ENCODE measurements at places on chromosomes 3 and 15.

GRCh38 chr15:44029003-44029402, 166.1 kb downstream of the FRMD5 start:
- DNase-seq = no peak

DNA sequence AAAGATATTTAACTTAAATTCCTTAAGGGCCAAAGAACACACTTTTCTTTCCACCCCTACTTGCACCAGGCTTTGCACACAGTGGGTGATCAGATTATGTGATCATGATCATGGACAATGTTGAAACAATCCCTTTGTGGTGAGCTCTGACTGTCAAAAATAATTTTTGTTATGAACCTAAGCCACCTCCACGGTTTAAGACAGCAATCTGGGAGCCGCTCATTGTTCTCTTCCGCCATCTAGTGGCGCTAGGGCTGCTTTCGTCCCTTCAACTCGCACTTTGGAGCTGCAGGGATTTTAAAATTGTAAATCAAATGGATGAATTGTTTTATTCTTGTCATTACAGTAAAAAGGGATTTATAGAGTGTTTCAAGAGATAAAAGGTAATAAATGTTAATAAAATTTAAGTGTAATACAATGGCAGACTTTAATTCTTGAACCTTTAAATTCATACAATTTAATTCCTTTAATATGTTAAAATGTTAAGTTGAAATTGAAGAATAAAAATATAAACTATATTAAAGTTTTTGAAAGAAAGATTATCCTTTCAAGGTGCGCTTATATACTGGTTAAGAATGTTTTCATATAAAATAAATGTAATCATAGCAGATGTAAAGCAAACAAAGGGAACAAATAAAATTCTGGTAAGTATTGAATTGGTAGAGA, 45.3 kb upstream of the ARL6 start:
- peak; percentile 76 for DNase-seq

- DNase-seq = no peak
Measured at GRCh38 chr15:66595332-66595731, 29.5 kb upstream of the LCTL start.

DNA sequence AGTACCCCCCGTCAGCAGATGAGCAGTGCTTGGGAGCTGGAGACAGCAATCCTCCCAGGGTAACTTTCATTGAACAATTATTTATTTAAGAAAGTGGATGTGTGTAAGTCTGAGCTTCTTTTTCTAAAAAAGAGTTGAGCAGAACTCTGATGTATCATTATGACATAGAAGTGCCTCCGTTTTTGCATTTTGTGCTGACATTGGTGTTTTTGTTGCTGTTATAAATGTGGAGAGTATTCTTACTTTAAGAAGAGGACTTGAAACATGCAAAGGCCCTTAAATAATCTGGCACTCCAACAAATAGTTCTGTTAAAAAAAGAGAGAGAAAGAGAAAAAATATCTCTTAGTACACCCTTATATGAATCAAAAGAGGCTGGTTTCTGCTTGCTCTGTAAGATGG, 217.1 kb downstream of the AGBL1 start:
- DNase-seq = no peak

DNA sequence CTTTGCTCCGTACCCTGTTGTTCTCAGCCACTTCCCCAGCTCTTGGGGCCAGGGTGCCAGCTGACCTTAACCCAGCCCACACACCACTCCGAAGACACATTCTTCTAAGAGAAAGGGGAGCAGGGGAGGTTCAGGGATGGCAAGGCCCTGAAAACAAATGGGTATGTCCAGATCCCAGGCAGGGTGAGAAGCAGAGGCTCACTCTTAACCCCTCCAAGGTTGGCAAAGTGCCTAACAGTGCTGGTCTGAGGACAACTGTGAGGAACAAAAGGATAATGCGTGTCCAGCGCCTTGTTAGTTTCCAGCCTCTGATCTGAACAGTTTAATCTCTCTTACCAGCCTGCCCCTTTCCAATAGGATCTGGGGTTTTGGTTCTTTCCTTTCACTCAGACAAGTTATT, 1.5 kb downstream of the TMEM44 start:
- no peak for DNase-seq

GRCh38 chr3:10933470-10933804, 59.1 kb upstream of the SLC6A1 start:
- no peak for DNase-seq

DNA sequence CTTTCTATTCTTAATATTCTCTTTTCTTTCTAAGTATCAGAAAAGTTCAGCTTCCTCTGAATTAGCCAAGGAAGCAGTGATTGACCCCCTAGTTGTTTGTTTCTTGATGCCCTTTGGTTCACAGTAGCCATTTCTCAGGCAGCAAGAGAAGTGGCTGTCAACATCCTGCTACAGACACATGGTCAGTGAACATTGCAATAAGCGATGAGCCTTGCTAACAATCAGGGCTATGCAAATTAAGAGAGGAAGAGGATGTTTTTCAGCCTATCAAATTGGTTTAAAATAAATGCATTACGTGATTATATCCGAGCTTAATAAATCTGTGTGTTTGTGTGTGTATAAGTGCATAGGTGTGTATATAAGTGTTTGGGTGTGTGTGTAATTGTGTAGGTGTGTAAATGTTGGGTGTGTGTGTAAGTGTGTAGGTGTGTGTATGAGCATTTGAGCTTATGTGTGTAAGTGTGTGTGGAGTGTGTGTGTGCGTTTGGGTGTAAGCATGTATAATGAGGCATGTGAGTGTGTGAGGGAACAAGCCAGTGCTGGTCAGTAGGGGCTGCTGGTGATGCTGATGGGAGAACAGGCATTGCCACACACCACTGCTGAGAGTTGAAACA, 78.1 kb upstream of the XCR1 start:
- no peak for DNase-seq

- no peak for DNase-seq
Measured at GRCh38 chr15:43376017-43376705, 5.3 kb downstream of the TUBGCP4 start.

- DNase-seq = no peak
Measured at GRCh38 chr3:20682573-20682972, 496.6 kb upstream of the SGO1 start.

DNA sequence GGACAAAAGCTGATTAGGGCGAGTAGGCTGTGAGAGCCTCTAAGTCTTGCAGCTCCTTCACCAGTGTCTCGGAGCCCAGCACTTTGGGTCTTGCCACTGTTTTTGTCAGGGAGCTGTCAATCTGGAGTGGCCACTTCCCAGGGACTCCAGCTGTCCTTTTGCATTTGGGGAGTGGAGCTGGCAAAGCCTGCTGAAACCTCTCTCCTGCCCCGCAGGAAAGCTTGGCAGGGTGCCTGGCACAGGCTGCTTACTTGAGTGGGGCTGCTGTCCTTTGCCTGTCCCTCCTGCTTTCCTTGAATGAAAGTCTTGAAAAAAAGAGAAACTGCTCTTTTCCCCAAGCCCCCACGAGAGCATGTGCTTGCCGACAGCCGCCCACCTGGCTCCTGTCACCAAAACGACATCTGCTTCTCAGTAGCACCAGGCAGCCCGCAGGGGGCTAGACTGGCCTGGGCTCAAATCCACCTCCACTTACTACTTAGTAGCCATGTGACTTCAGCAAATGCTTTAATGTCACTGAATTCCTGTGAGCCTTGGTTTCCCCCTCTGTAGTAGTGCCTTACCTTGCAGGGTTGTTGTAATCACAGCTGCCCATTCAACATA, 13.7 kb downstream of the USP13 start:
- DNase-seq = no peak

DNA sequence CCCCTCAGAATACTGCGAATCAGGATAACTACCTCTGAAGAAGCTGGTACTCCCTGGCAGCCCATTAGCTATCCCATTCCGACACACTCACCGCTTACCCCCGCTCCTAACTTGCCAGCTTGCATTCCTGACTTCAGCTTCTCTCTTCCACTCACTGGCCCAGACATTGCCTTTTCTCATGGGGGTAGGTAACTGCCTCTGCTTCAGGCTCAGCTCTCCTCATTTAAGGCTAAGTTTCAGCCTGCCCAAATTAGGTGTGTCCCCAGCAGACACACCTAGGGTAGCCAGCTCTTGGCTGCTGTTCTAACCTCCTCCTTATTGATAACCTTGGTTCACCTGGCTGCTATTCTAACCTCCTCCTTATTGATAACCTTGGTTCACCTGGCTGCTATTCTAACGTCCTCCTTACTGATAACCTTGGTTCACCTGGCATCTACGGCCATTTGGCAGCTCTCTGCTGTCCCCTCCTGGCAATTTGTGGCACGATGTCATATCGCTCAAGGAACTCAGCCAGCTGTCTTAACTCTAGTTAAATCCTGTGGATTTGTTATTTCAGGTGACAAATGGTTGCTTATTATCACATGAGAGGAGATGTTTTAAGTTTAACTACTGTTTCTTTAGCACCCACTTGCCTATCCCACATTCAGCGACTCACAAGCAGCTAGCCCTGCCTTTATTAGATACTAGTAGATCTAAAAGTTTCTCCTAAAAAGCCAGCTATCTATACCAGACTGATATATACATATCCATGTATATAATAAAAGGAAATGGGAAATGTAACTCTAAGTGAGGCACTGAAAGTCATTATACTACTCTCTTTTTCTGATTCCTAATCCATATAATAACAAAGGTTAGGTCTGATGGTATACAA, 106.5 kb upstream of the ACP3 start:
- no peak for DNase-seq

DNA sequence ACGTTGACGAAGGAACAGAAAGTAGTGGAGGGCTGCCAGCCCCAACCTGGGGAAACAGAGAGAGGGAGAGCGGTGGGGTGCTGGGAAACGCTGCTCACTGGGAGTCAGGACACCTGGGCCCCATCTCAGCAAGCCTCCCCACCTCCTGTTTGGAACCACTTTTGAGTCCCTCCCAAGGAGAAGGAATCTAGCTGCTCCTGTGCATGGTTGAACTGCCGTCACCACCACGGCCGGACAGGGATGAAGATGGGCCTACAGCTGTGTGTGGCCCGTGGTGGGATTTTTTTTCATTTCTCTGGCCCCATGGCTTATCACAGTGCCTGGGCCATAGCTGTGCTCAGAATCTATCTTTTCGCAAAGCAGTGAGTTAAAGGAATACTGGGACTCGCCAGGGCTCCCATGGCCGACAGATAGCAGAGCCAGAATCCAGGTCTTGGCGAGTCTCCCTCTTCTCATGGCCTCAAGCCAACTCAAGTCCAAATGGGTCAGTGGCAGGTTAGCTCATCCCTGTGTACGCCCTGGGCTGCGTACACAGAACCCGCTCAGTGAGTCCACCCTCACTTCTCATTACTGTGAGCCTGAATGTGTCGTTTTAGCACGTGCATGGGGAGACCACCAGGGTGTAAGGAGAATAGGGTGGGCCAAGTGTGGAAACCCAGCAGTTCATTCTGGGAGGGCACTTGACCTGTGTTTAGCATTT, 271.2 kb downstream of the FAM43A start:
- no peak for DNase-seq

DNA sequence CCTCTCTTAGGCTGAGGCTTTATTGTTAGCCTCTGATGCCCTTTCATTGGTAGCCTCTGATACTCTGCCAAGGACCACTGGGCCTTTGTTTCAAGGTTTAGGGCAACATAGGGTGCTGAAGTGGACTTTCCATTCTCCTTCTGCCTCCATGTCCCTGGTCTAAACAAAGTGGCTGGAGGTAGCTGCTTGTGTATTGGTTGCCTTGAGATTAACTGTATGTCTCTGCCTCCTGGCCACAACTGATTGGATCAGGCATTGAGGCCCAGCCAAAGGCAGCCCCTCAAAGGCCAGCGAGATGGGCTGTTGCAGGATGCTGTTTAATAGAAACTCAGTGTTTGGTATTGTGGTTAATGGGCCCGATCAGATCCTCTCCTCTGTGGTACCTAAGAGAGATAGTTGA, 77.9 kb upstream of the PRR23C start:
- no peak for DNase-seq

GRCh38 chr3:94114666-94115065, 51.8 kb downstream of the NSUN3 start:
- DNase-seq = no peak

DNA sequence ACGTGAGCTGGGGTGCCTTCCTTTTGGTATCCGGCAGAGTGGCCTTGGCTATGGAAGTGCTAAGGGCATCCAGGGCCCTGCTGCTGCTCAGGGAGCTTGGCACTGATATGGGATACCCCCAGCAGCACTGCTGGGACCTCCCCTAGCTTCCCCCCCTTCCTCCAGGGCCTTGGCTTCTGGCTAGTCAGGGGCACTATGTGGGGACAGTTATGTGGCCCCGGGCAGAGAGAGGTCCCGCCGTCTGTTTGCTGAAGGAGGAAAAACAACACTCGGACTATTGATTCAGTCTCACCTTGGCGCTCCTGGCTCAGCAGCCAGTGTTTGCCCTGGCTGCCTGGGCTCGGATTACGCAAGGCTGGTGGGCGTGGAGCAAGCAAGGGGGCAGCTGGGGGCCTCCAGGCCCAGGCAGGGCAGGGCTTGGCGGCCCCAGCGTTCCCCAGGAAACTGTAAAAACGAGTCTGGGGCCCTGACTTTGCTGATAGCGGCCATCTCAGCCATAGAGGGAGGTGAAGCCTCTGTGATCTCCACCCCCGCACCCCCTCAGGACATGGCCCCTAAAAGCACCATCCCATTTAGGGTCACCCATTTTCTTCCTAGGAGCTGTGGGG, 5.7 kb downstream of the FURIN start:
- no peak for DNase-seq

- DNase-seq = no peak
Measured at GRCh38 chr3:125057186-125057850, 1.5 kb upstream of the HEG1 start.

DNA sequence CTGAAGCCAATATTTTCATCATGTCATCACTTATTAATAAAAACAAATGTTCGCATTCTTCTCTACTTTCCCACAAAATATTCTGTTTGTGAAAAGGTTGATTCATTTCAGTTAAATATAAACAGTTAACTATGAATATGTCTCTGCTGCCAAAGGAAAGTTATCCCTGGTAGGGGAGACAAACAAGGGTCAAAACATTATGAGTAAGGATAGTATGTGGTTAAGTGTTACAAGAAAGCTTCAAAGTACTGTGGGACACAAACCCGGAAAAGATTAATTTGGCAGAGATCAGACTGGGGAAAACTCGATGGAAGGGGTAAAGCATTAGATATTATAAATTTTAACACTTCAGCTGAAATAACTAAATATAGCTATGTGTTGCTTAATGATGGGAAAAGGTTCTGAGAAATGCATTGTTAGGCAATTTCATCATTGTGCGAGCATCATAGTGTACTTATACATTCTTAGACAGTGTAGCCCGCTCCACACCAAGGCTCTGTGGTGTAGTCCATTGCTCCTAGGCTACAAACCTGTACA, 436.5 kb upstream of the TBL1XR1 start:
- no peak for DNase-seq

DNA sequence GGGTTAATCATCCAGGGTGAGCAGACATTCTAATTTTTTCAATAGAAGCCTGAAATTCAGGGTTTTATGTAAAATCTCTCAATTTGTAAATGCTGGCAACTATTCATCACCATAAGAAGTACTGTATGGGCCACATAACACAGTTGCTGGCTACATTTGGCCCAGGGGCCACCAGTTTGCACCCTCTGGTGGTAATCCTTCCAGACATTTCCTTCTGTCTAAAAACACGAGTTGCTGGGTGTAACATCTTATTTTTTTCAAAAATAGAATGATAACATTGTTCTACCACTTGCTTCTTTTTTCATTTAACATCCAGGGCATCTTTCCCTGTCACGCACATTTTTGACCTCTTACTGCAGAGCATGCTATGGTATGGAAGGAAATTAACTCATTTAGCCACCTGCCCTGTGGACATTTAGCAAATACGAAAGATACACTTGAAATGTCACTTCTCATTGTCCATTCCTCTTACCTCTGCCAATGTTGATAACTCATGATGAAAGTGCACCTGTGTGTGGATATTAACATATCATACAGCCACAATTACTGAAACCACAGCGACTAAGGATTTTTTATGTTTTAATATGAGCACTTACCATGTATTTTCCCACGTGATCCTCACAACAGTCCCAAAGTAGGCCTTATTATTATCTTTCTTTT, 117.5 kb upstream of the ARHGEF3 start:
- no peak for DNase-seq

GRCh38 chr3:196842567-196843434, 24.9 kb upstream of the SENP5 start:
- no peak for DNase-seq

Measured in hindlimb muscle (tissue), 1 donor.